ENCODE measurements at places on chromosomes 3 and 15.

- peak; percentile 86 for DNase-seq
Observed at GRCh38 chr3:111668888-111669488, 73.8 kb upstream of the ZBED2 start.

GRCh38 chr3:43733459-43734384 lies 43.0 kb downstream of the ABHD5 start:
- DNase-seq: no peak

- DNase-seq: no peak
Observed at GRCh38 chr3:108491456-108491855, 18.9 kb downstream of the MYH15 start.

GRCh38 chr3:196270499-196270898 lies 17.0 kb downstream of the PCYT1A start:
- DNase-seq: no peak

- no peak for DNase-seq
Observed at GRCh38 chr15:28019594-28020309, 79.4 kb downstream of the OCA2 start.

DNA sequence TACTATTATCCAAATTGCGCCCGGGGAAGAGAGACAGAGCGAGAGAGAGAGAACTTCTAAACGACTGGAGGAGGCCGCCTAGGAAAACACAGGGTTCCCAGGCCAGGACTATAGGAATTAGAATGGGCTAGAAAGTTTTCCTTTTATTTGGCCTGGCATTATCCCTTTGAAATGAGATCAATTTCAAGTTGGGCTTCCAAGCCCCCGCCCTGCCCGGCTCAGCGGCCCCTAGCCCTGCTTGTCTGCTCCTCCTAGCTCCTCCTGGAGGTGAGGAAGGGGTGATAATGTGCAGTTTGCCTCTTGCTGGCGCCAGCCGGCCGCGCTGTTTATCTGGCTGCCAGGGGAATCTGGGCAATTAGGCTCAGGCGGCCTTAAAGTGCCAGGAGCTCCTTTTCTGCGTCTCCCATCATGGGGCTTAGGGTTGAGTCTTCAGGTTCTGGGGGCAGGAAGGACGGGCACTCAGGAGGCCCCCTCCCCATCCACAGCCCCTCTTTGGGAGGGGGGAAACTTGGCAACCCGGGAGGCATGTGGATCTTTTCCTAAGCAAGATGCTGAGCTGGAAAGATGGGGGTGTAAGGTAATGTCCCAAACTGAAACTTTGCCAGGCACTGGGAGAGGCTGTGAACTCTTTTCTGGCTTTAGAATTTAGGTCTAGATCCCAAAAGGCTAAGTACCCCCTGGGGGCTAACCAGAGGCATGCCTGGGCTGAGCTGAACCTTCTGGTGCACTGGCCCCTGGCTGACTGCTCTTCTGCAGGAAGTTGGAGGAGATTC lies 5.5 kb downstream of the SMAD6 start:
- peak; percentile 94 for DNase-seq

DNA sequence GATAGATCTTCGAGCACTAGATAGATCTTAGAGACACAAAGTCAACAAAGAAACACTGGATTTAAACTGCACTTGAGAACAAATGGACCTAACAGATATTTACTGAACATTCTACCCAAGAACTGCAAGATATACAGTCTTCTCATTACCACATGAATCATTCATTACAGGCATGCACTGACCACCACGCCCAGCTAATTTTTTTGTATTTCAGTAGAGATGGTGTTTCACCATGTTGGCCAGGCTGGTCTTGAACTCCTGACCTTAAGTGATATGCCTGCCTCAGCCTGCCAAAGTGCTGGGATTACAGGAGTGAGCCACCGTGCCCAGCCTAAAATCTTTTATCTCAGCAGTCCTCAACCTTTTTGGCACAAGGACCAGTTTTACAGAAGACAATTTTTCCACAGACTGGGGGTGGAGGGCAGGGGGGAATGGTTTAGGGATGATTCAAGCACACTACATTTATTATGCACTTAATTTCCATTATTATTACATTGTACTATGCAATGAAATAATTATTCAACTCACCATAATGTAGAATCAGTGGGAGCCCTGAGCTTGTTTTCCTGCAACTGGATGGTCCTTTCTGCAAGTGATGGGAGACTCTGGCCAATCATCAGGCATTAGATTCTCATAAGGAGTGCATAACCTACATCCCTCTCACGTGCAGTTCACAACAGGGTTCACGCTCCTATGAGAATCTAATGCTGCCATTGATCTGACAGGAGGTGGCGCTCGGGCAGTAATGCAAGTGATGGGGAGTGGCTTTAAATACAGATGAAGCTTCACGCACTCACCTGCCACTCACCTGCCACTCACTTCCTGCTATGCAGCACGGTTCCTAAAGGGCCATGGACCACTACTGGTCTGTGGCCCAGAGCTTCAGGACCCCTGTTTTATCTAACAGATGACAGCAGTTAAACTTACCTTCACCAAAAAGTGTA lies 21.7 kb downstream of the CSNK1G1 start:
- no peak for DNase-seq

- DNase-seq: no peak
Observed at GRCh38 chr15:41903782-41904181, 9.9 kb upstream of the SPTBN5 start.

- no peak for DNase-seq
Observed at GRCh38 chr15:74213858-74214284, 11.3 kb upstream of the STRA6 start.

- no peak for DNase-seq
Observed at GRCh38 chr3:115699706-115700105, 76.4 kb downstream of the GAP43 start.

DNA sequence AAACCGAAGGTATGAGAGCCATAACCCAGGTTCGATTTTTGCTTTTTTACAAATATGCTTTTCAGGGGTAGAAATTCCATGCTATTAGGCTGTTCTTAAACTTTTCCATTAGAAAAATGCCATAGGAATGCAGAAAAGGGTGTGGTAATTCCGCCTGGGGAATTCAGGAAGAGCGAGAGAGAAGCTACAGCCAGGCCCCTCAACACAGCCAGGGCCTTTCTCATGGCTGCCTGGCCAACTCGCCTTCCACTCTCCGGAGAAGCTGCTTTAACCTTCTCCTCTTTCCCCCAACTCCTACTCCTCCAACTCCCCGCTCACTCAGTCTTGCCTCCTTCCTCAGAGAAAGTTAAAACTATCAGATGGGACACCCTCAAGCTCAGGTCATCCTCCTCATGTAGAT lies 9.1 kb upstream of the TICRR start:
- no peak for DNase-seq

GRCh38 chr3:160874736-160875135 lies 118.7 kb downstream of the PPM1L start:
- DNase-seq: no peak

- no peak for DNase-seq
Observed at GRCh38 chr3:71219744-71220638, 363.5 kb downstream of the FOXP1 start.

DNA sequence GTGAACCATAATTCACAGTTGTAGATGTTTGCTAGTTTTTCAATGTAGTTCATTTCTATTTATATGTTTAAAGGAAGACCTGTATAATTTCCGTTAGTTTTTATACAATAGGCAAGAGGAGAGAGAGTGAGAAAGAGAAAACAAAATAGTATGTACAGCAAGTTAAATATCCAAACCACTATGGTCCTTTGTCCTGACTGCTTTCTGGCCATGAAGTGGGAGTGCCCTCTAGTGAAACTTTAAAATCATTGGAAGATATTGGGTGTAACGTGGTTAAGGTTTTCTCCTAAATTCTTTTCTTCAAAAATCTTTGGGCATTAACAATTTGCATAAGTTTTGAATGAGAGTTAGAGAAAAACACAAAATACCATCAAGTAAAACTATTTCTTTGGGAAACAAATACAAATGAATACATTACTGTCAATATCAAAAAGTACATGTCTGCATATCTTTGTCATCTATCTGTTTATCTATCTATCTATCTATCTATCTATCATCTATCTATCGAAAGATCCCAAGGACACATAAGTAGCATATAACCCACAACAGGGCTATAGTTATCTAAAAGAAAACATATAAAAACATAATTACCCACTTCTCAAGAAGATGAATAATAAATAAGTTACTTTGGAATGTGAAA lies 534.6 kb upstream of the ATP11B start:
- DNase-seq: peak; percentile 88

DNA sequence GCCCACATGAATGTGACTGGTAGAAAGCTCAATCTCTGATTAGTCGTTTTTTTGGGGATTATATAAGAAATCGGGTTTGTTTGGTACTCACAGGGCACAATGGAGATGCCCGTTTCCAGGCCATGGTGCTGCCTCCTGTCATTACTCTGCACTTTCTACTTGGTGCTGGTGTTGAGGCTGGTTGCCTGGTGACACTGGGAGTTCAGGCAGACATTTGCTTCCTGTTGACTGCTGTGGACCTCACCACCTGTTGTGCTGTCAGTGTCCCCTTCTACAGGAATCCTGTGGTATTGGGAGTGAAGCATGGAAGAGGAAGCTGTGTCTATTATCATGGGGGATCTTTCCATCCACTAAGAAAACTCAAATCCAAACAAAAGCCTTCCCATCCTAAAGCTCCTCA lies 227.2 kb upstream of the TBL1XR1 start:
- DNase-seq: no peak

GRCh38 chr3:50238549-50239026 lies 2.6 kb downstream of the GNAI2 start:
- DNase-seq: no peak

- no peak for DNase-seq
Observed at GRCh38 chr15:58332676-58333400, 99.0 kb upstream of the LIPC start.

GRCh38 chr15:42364529-42364928 lies 5.2 kb downstream of the CAPN3 start:
- DNase-seq: peak; percentile 52

GRCh38 chr3:161333696-161334095 lies 37.6 kb downstream of the SPTSSB start:
- no peak for DNase-seq

DNA sequence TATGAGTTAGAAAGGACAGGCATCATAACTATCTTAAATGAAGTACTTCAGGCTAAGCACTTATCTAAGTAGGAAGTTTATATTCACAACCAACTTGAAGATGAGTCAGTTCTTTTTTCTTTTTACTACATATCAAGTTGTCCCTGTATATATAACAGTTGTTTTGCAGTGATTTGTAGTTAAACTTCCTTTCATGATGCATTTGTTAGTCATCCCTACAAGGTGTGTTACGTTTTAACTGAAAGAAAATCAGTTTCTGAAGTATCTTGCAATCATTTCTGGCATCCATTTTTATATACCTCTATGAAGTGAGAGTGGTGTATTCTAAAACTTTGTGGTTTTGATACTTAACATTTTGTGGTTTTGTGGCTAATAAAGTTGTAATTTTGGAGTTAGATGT lies 46.1 kb downstream of the ZFAND6 start:
- no peak for DNase-seq

DNA sequence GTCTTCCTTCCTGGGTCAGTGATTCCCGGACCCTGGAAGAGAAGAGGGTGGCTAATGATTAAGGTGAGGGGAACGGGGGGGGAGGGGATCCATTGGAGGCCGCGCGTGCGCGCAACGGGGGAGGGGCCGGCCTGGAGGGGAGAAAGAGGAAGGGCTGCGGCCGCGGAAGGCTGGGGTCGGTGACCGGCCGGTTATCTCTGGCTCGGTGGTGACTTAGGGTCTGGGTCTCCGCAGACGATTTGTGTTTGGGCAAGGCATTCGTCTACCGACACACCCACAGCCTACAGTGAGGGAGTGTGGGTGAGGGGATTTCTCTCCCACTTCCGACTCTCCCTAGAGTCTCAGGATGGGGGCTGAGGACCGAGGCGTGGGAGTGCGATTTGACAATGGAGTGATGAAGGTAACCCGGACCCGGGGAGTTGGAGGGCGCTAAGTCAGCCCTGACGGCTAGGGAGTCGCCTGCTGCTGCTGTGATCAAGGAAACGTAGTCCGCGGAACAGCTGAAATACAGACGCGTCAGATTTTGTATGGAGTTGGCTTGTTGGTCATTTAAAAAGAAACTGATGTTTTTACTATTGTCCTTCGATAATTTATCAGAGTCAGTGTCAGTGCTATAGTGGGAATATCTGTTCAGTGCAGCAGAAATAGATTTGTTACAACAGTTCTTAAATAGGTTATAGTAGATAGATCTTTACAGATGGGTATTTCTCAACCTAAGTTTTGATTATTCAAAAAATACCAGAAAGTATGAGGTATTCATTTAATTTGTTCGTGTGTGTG lies 733 bp downstream of the RNF111 start:
- peak; percentile 73 for DNase-seq

GRCh38 chr15:49083401-49084284 lies 37.4 kb upstream of the SECISBP2L start:
- no peak for DNase-seq

- DNase-seq: no peak
Observed at GRCh38 chr3:24318677-24319287, 175.9 kb downstream of the THRB start.

DNA sequence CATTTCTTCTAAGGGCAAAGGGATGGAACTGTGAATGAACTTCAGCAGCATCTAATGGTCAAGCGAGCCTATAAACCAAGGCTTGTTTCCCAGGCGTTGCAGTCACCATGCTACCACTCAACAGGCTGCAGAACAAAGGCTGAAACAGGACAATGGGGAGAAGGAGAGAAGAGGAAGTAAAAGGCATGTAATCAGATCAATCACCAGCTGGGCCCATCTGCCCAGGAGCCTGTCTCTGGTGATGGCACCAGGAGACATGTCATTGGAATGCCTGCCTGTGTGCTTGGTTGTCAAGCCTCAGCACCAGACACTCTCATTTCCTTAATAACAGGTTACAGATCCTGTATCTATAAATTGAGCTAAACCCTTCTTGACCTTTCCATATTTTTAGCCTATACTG lies 81.7 kb upstream of the UMPS start:
- DNase-seq: no peak

GRCh38 chr15:68224546-68225250 lies 4.8 kb downstream of the CLN6 start:
- no peak for DNase-seq

DNA sequence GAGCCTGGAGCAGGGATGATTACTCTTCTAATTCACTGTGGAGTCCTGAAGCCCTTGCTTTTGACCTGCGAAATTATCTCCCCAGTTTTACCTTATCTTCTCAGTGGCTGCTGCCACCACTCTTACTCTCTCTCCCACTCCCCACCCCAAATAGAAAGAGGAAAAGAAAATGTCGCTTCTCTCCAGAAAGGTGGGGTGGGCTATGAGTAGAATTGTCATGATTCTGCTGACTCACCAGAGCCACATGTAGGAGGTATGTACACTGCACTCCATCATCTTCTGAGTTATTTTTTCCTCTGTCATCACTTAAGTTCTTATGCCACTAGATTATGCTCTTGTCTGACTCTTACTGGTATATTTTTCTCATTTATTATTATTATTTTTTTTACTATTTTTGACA lies 43.9 kb upstream of the TMEM158 start:
- no peak for DNase-seq

GRCh38 chr15:77525400-77525811 lies 104.7 kb downstream of the HMG20A start:
- no peak for DNase-seq

- peak; percentile 74 for DNase-seq
Observed at GRCh38 chr3:141050576-141051442, at the start of gene SPSB4. SPSB4 (plus strand) TSS chr3:141051347; CDS start chr3:141066105, 14,758 bp downstream.

- peak; percentile 25 for DNase-seq
Observed at GRCh38 chr15:54605043-54605442, 591.7 kb downstream of the RSL24D1 start.

- DNase-seq: no peak
Observed at GRCh38 chr3:89527736-89528305, 420.4 kb downstream of the EPHA3 start.

GRCh38 chr15:48413304-48413703 lies 82.1 kb downstream of the DUT start:
- DNase-seq: no peak
